ENCODE measurements at places on chromosomes 1 and 21.

DNA sequence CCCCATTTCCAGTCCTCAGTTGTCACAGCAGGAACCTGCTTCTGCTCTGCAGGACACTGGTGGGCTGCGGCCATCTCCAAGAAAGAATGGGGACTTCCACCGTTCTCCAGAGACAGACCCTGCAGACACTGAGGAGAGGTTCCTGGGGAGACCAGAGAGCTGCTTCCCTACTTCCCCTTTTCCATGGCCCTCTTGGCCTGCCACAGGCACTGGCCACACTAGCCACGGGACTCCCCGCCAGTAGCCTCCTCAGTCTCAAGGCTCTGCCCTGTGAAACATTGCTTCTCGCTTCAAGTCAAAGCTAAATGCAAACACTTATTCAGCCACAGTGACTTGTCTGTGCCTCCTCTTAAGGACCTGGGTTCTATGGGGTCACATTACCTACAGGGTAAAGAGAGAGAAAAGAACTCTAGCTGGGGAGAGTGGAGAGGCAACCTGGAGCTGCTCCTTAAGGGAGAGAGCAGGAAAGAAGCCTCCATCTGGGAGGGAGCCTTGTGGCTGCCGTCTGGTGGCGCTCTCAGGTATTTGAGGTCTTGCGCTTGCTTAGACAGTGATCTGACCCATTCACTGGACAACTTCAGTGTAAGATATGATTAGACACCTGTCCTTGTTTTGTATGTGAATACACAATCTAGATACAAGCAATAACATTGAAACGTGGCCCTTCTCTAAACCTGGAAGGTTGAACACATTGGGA is 5.4 kb upstream of the SLAMF8 start:
- DNase-seq: no peak

GRCh38 chr1:222048094-222048595 is 306.3 kb upstream of the DUSP10 start:
- DNase-seq: no peak

DNA sequence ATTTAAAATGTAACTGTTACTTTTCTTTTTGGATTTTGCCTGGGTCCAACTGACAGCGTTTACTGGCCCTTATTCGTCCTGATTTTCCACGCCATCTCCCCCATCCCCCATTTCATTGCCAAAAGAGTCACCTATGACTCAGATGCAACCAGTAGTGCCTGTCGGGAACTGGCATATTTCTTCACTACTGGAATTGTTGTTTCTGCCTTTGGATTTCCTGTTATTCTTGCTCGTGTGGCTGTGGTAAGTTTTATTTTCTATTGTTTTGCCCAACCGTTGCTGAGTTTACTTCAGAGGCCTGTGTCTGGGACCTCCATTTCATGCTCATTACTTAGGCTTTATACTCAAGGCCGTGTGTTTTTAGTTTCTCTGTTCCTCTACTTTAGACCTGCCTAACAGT is 9.3 kb downstream of the LEPR start:
- DNase-seq: no peak

DNA sequence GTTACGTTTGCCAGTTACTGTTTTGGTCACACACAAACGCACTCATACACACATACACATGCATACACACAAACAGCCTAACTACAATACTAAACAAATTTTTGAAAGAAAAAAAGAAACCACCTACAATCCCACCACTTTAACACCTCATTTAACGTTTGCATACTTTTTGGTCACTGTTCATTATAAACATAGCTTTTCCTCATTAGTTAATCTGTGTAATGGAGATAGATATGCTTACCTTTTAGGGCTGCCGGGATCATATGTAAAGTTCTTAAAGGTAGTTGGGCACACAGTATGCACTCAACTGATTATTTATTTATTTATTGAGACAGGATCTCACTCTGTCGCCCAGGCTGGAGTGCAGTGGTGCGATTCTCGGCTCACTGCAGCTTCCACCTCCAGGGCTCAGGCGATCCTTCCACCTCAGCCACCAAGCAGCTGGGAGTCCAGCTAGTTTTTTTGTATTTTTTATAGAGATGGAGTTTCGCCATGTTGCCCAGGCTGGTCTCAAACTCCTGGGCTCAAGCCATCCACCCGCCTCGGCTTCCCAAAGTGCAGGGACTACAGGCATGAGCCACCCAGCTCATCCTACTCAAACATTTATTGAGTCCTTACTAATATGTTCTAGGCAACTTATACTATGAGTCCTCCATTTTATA is 677 bp upstream of the BCL10 start:
- DNase-seq: no peak

DNA sequence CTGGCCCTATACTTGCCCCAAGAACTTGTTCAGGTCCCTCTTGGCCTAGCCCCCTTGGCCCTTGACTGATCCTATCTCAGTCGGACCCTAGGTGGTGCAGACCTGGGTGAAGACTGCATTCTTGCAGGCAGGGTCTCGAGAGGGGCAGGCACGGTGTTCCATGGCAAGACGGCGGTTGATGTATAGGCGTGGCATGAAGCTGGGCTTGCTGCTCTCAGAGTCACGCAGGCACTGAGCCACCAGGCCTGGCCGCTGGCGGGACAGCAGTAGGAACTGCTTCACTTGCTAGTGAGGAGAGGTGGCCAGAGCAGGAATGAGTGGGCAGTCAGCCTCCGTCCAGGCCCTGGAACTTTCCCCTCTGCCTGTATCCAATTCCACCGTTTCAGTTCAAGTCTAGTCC is 3.8 kb downstream of the HECTD3 start:
- DNase-seq: no peak

DNA sequence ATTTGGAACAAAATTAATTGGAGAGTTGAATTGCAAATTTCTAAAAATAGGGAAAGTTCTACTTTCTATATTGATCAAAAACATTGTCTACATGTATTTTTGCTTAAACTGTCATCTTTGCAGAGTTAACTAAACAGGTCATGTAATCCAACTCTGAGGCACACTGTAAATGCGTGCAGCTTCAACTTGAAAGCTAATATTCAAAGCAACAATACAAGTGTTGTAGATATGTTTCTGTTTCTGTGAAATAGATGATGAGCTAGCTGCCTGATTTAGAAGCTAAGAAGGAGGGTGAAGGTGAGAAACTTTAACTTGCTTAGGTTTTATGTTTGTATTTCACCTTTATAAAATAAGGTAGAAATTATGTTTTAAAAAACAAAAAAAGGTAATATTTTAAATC is 77.2 kb downstream of the IVNS1ABP start:
- DNase-seq: no peak

- DNase-seq: no peak
Observed at GRCh38 chr1:39949891-39950290, 5.1 kb upstream of the MFSD2A start.

DNA sequence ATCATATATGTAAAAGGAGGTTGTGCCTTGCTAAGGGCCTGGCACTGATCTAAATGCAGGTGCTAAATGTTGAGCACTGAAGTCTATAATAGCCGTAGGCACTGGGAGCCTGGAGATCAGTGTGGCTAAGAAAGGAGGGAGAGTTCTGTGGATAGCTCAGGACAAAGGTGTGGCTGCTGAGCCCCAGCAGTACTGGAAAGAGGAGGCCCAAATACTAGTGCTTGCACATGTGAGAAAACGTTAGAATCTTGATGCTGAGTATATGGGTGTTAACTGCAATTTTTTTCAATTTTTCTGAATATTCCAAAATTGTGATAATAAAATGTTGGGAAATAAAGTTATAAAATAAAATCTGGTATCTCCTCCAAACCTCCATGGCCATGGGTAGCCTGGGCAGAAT is 62.5 kb upstream of the PTGFRN start:
- no peak for DNase-seq

DNA sequence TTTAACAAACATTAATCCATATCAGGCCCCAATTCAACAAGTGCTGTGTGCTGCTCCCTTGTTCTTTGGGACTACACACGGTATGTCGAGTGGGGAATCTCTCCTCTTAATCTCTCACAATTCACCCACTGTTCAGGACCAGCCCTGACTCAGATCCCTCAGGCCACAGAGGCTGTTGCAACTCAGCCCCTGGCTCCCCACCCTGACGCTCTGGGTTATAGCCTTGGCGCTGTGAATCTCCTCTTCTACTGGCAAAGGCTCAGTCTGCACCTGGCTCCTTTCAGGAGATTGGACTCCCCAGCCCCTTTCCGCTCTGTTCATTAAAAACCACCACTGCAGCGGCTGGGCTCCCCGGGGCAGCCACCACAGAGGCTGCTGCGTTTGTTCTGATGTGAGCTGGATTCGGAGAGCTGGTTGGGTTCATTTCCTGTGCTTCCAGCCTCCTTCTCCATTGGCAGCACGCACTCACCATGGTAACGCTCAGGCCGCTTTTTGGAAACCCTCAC is 13.0 kb downstream of the CAPN8 start:
- DNase-seq: no peak

GRCh38 chr1:98467586-98467985 is 193.9 kb upstream of the SNX7 start:
- no peak for DNase-seq

DNA sequence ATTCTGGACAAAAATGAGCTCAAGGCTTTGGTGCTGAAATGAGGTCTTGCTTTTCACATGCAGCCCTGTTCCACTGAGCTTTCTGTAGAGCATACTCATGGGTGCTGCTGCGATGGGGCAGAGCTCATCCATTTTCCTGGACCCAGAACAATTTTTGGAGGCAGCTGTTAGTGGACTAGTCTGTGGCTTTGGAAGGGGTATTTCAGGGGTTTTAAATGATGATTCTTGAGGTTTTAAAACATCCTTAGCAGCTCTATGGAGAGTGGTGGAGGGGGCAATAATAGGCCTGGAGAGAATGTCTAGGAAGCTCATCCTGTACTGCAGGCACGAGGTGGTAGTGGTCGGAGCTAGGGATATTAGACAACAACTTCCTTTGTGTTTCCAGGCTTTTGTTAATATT is 16.5 kb downstream of the NOS1AP start:
- no peak for DNase-seq

GRCh38 chr1:46616277-46617107 is at the start of gene MOB3C:
Gene MOB3C, minus strand, starts transcription at chr1:46616811. Its CDS starts 3,490 bp downstream, at chr1:46613321.
- peak; percentile 46 for DNase-seq

- DNase-seq: no peak
Observed at GRCh38 chr21:42655796-42656770, 2.7 kb downstream of the PDE9A start.

GRCh38 chr21:43362915-43363314 is 64.0 kb downstream of the SIK1 start:
- DNase-seq: no peak

DNA sequence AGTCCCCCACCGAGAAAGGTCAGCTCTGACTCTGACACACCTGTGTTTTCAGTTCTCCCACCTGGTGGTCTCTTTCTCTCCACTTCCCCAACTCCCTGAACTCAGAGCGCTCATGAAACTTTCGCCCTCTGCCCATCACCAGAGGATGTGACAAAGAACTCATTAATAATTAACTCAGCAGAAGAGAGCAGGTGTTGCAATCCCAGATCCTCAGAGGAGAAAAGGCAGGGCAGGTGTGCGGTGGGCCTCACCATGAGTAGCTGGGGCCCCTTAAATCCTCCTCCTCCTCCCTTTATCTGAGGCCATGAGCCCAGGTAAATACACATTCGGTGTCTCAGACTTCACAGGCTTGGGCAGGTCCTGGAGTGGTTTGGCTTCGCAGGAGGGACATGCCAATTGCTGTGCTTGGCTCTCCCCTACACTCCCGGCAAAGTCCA is 1.7 kb upstream of the LAMB3 start:
- no peak for DNase-seq

- no peak for DNase-seq
Observed at GRCh38 chr1:234235434-234235881, 137.8 kb upstream of the COA6 start.

DNA sequence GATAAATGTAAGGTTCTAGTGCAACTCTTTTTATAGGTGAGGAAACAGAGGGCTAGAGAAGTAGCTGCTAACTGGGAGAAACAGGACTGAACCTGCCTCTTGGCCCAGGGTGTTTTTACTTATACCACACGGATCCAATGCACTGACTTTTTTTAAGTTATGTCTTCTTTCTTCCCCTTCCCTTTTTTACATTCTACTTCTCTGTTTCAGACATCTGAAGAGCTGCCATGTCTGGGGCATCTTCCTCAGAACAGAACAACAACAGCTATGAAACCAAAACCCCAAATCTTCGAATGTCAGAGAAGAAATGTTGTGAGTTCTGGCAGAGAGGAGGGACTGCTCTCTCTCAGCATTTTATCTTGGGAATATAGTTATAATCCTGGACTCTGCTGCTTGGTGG is 1.4 kb downstream of the PFKFB2 start:
- DNase-seq: no peak

GRCh38 chr1:201191653-201192260 is 1.1 kb downstream of the IGFN1 start:
- peak; percentile 35 for DNase-seq

DNA sequence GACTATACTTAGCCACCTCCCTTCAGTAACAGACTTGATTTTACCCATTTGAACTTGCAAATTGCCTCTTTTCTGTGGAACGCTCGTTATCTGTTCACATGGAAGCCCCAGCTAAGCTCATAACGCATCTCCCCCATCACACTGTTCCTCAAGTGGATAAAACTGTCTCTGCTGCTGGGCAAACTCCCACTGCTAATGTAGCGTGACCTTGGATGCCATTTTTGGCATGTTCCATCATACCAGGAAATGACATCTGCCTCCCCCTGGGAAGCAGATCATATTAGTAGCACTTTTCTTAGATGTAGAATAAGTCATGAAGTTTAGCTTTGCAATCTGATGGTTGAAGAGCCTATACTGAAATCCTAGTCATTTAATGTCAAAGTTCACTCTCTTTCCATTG is 528.7 kb upstream of the PLXNA2 start:
- no peak for DNase-seq

- no peak for DNase-seq
Observed at GRCh38 chr1:50568782-50569181, 145.5 kb upstream of the DMRTA2 start.

GRCh38 chr21:46157987-46158451 is 2.6 kb upstream of the FTCD start:
- no peak for DNase-seq

DNA sequence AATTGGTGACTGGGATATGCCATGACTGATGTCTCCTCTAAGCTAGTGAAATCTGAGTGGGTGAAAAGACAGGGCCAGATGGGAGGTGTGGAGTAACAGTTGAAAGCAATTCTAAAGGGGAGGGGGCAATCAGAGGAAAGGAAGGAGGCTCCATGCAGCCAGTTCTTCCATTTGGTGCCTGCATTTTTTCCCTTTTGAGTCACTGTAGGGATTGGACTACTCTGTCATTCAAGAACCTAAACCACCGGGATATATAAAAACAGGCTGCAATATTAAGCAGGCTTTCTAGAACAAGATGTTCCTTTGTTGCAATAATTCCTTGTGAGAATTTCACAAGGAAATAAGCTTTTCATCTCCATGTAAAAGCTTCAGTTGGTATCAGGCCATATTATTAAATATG is 18.3 kb downstream of the CLIC6 start:
- no peak for DNase-seq

GRCh38 chr1:8945568-8945967 is at the start of gene CA6:
Gene CA6, plus strand, starts transcription at chr1:8945868. Its CDS starts 19 bp downstream, at chr1:8945887.
- no peak for DNase-seq
